ENCODE measurements at places on chromosomes 16 and 17.

DNA sequence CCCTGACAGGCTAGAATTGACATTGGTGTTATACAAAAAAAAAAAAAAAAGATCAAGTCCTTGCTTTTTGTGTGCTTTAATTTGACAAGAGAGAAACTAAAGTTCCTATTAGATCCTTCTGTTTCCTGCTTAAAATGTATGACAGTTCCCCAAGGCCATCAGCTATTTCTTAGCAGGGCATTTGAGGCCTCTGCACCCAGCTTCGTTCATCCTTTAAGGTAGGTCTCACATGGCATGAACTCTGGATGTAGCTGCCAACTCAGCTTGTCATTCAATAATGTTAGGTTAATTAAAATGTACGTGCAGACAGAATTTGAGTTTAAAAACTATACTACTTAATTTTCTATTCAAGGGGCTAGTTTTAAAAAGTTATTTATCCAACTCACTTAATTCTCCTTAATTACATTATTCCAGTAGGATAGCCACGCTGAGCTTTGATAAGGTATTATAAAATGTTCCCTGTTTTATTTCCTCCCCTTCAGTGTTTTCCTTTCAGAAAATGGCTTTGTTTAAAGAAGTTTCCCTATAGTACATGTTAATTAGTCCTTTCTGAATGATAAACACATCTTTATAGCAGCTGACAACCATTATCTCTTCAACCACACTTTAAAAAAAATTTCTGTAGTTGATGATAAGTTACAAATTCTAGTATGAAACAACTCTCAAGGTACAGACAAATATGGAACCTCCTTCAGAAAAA, 1.2 kb upstream of the RFFL start:
- no peak for DNase-seq

DNA sequence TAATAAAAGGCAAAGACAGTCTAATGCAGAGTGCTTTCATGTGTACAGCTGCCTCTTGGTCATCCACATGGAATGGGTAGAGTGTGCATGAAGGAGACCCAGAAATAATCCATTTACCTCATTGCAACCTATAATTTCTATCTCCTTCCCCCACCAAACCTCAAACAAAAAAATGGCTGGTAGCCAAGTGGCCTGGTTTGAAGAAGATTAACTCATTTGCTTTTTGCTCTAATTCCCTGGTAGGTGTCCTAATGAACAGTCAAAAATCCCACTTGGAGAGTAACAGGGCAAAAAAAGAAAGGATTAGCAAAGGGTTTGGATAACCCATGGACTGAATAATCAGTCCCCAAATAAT, 13.0 kb upstream of the LYRM9 start:
- no peak for DNase-seq

- no peak for DNase-seq
These were observed 387 bp upstream of the STARD3 start for GRCh38 chr17:39636587-39636926.

- DNase-seq: no peak
These were observed 46.5 kb downstream of the SSH2 start for GRCh38 chr17:29883497-29883896.

DNA sequence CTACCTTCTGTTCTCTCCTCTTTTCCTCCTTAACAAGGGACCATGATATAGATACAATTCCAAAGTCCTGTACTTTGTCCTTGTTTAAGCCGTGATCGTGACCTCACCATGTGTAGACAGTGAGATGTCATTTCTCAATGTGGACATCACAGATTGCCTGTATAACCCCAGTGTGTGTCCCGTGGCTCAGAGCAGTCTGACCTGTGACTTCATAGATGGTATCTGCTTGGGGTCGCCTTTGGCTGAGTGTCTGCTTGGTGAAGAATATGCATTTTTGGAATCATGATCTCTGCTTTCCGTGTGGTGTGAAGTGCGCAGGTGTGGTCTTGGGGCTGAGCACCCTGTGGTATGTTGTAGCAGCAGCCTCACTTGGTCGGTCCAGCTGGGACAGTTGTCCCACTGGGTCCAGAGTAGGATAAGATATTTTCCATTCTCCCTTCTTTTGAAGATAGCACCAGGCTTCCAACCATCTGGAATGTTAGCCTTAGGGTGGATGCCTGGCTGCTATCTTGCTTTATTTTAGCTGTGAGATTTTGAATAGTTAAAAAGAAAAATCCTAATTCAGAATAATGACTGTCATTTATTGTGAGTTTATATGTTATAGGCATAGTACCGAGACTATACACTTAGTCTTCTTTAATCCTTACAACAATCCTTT, 13.4 kb downstream of the MSI2 start:
- DNase-seq: no peak

GRCh38 chr16:24041834-24042631, 206.2 kb downstream of the PRKCB start:
- DNase-seq: peak; percentile 39

DNA sequence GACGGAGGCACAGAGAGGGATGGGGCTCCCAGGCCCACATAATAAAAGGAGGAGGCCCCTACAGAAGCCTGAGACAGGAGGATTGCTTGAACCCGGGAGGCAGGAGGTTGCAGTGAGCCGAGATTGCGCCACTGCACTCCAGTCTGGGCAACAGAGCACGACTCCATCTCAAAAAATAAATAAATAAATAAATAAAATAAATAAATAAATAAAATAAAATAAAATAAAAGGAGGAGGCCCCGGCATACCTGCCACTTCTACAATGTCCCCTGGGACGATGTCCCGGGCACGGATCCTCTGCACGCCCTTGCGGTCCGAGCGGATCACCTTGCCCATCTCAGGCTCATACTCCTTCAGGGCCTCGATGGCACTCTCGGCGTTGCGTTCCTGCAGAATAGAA, 13.2 kb downstream of the ATP2A3 start:
- DNase-seq: no peak

- no peak for DNase-seq
These were observed 398.2 kb downstream of the SOX9 start for GRCh38 chr17:72518753-72519597.

DNA sequence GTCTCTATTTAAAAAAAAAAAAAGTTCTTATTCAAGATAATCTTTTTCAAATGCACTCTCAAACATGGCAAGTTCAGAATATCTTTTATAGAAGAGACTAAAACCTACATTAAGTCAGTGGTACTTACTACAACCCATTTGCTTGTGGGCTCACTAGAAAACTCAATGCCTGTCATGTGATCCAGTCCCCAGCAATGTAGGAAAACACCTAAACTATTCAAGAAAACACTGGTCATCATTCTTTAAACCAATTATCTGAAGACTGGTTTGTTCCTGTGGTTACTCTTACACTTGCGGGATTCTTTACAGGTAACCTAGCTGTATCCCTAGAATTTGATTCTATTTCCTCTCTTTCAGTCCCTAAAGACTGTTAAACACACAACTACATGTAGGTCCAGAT, 19.6 kb downstream of the MED13 start:
- DNase-seq: no peak

- DNase-seq: no peak
These were observed at the start of gene BRICD5 for GRCh38 chr16:2210386-2211365. Gene BRICD5 (minus strand): TSS chr16:2210863. CDS start chr16:2210833, 30 bp downstream.

DNA sequence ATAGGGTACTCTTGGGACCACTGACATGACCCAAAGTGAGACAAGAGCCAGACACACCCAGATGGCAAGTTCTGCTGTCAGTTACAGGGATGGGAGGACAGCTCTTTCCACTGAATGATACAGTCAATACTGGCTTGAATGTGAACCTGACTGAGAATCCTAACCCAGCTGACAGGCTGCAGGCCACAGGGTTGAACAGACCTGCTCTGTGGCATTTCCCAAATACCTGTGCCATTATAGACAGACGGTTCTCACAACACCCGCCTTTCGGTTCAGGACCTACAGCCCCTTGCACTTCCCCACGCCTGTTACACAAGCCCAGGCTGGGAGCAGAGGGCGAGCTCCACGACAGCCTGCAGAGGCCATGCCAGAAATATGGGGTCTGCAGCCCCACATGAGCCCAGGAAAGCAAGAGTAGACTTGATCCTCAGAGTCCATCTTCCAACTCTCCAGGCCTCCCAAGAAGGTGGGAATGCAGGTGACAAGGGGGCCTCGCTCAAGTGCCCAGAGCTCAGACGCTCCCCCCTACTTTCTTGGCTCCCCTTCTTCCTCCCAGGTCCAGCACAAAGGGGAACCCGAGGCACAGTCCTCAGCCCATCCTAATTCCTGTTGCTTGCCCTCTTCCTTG, 314.3 kb downstream of the SOX9 start:
- DNase-seq: no peak

- peak; percentile 14 for DNase-seq
These were observed 3.0 kb upstream of the CHD3 start for GRCh38 chr17:7885367-7886226.

DNA sequence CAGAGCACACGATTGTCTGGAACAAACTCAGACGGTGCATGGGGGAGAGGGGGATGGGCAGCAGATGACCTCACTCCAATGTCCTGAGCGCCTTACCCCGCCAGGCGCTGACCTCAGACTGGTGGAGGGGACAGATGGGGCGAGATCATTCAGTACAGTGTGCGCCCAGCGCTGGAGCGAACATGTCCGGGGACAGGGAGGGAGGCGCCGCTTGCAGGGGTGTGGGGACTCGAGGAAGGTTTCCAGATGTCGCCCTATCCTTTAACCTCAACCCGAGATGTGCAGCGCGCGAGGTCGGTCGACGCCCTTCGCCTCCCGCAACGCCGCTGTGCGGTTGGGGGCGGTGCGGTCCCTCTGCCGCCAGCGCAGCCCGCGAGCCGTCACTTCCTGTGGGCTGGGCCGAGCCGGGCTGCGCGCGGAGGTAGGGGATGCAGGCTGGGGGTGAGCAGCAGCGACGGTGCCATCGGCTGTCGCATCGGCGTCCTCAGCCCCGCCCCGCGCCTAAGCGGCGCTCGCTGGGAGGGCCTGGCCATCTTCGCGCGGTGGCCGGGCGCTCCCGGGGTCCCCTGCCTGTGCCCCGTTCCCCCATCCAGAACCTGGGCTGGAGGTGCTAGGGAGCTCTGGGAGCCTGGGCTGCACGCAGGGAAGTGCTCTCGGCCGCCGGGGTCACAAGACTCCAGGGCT, 5.3 kb upstream of the CDR2L start:
- peak; percentile 76 for DNase-seq

DNA sequence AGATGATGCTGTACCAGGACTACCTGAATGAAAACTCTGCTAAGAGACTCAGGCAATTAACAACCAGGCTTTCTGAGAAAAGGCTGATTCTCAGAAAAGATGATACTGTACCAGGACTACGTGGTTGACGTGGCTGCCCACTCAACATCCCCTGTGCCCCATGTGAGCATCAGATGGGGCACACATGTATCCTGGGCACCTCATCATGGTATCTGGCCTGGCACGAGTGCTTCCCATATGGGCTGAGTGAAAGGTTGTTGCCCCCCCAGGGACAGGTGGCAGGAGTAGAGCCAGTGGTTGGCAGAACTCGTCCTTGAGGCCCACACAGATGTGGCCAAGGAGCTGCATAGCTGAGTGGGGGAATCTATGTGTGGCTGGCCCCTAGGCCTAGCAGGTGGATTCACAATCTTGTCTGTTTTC, 3.5 kb upstream of the CES4A start:
- no peak for DNase-seq

Measured in T-helper 22 cell (primary cell).